ENCODE measurements at places on chromosomes 11 and 22.
A peak's percentile ranks its signal among the peaks of the same experiment; 100 is the strongest.

- DNase-seq, result no peak
Measured at GRCh38 chr11:27722117-27722952, 22.1 kb upstream of the BDNF start.

DNA sequence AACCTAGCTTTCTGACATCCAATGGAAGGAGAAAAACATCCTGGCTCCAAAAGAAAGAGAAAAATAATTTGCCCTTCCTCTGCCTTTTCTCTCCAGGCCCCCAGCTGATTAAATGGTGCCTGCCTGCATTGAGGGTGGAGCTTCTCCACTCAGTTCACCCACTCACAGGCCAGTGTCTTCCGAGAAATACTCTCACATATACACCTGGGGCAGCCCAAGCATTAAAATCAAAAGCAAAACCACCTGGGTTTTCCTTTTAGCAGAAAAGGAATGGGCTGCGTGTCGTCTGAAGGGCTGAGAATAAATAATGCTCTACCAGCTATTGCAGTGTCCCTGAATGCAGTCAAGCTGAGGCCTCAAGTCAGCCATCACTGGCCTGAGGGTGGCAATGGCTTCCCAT lies 1143.8 kb upstream of the TENM4 start:
- no peak for DNase-seq

DNA sequence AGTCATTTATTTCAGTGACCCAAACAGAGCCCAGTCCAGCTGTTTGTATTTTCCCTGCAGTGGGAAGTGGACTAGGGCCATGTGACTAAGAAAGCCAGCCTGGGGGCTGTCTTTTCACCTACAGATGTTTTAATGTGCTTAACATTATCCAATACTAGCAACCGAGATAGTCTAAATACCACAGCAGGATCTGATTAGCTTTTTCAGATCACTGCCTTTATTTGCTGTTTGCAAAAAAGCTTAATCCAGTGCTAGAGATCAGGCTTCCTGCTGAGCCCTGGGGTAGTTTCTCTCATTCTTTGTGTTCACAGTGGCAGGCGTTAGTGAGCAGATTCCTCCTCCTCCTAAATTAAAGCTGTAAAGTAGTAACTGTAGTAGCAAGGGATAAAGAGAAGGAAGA lies 35.0 kb downstream of the ZC3H12C start:
- no peak for DNase-seq

- peak; percentile 86 for DNase-seq
Measured at GRCh38 chr11:613369-613968, 2.3 kb downstream of the IRF7 start.

GRCh38 chr22:18000441-18001039 lies 23.8 kb downstream of the MICAL3 start:
- peak; percentile 67 for DNase-seq

DNA sequence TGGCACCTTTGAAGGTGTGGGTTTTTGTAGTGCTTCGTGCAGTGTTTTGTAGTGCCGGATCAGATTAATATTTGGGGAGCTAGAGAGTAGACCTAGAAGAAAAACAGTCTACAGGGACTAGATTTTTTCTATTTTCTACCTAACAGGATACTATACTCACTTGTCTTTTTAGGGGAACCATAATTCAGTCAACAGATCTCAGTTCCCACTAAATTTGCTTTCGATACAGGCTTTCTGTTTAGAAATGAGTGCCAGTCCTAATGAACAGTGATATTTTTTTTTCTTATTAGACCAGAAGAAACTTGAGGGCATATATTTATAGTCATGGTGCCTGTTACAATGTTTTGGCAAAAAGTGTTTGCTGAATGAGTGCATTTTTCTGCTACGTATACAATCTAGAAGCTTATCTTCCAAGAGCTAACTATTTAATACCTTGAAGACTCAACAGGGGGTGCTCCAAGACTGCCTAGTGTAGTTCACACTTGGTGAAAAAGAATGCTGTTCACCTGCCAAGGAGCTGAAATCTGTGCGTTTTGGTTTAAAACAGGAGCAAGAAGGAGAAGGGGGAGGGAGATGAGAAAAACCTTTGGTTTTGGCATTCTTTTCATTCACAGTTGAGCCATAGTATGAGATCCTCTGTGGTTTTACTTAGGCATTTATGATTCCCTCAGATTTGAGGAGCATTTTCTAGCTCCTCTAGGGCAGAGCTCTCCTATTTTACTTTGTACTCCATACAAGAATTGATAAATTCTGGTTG lies 44.9 kb upstream of the VSTM5 start:
- peak; percentile 91 for DNase-seq

GRCh38 chr22:23775779-23776375 lies 3.2 kb downstream of the MMP11 start:
- peak; percentile 49 for DNase-seq

DNA sequence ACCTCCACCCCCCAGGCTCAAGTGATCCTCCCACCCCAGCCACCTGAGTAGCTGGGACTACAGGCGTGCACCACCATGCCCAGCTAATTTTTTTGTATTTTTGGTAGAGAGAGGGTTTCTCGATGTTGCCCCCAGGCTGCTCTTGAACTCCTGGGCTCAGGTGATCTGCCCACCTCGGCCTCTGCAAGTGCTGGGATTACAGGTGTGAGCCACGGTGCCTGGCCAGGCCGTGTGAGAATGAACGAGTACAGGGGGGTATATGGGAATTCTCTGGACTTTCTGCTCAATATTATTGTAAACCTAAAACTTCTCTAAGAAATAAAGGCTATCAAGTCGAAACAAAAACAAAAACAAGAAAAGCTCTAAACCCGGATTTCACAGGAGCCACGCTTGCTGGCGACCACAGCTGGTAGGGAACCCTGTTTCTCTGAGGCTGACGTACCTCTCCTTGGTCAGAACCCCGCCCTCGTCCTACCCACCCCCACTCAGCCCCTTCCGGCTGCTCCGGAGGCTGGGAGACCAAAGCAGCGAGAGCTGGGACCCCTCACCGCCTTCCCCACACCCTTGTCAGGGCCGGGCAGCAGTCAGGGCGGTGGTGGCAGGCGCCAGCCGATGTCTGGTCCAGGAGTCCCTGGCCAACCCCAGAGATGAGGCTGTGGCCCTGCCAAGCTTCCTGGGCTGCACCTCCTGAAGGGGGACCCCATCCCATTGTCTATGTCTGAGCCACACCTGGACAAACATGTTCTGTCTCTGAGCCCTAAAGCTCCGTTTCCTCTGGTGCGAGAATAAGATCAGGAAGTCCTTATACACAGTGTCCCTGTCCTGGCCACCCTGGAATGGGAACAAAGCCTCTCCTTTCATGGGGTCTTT lies 52.1 kb downstream of the LINC01488 start:
- no peak for DNase-seq

DNA sequence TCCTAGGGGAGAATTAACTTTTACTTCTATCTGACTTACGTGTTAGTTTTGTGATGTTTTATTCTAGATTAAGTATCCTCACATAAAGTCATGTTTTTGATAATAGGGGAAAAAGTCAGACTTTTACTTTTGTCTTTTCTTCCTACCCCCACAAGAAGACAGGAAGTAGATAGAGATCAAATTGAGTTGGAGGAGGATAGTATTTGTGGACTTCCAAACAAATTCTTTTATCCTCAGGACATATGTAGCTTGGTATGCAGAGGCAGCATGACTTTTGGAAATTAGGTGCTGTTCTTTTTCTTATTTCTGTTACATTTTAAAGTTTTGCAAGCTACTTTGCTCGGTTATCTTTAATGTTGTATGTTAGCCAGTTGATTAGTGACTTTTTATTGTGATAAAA lies 61.4 kb downstream of the MTMR3 start:
- no peak for DNase-seq

DNA sequence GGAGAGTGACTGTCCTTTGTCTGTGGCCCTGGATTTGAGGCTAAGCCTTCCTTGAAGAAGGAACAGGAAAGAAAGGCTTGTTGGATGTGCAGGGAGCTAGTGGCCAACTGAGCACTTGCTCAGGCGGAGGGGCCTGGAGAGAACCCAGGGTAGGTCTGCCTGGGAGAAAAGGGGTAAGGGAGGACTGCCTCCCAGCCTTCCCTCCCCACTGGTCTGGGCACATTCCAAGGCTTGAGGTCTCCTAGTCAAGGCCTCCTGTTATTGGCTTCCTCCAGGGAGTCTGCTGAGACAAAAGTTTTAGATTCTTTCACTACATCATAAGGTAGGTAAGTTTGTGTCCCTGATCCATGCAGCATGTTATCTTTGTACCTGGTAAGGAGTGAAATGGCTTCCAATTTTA lies 15.2 kb downstream of the KCNQ1OT1 start:
- DNase-seq, result no peak

DNA sequence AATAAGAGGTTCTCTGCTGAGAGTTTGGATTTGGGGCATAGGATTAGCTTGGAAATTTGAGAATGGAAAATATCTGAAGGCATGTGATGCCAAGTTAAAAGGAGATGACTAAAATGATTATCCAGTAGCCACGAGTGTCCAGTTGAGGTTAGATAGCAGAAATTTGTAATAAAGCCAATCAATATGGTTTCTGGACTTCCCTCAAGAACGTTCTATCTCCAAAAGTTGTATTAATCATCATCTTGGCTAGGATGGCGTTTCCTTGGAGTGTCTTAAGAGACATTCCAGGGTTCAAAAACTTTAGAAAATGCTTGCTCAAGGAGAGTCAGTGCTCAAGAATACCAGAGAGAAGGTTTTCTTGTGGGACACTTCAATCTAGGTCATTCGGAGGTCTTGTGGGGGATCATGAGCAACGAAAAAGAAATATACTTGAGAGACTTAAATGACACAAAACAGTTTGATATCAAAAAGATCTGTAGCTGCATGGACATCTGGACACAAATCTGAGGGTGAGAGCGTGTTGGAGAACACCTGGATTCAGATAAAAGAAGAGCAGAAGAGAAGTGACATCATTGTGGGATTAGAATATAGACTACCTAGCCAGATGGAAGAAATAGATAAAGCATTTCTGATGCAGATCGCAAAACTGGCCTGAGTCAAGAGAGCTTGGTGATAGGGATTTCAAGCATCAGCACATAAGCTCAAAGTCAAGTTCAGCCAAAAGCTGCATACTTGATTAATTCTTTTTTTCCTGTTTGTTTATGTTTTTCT lies 97.7 kb downstream of the ARFGAP2 start:
- no peak for DNase-seq

GRCh38 chr22:25900880-25901279 lies 158.9 kb downstream of the MYO18B start:
- DNase-seq, result peak; percentile 72

GRCh38 chr11:114610984-114611944 lies 15.7 kb upstream of the NXPE4 start:
- DNase-seq, result no peak

- DNase-seq, result no peak
Measured at GRCh38 chr22:31275018-31275417, 17.3 kb downstream of the PIK3IP1 start.

DNA sequence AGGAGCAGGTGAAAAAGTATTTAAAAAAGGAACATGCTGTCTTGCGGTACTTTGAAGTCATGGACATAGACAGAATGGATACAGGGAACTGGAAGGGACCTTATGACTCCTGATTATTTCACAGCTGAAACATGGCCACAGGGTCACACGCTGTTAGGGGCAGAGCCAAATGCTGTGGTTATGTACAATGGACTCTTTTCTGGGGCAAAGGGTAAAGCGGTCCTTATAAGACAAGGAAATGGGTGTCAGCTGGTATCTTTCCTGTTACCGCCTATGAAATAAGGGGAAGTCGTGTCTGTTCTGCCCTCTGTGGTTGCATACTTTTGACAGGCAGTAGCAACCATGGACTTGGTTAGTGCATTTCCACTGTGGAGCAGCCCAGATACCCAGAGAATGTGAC lies 12.8 kb upstream of the ST14 start:
- no peak for DNase-seq

DNA sequence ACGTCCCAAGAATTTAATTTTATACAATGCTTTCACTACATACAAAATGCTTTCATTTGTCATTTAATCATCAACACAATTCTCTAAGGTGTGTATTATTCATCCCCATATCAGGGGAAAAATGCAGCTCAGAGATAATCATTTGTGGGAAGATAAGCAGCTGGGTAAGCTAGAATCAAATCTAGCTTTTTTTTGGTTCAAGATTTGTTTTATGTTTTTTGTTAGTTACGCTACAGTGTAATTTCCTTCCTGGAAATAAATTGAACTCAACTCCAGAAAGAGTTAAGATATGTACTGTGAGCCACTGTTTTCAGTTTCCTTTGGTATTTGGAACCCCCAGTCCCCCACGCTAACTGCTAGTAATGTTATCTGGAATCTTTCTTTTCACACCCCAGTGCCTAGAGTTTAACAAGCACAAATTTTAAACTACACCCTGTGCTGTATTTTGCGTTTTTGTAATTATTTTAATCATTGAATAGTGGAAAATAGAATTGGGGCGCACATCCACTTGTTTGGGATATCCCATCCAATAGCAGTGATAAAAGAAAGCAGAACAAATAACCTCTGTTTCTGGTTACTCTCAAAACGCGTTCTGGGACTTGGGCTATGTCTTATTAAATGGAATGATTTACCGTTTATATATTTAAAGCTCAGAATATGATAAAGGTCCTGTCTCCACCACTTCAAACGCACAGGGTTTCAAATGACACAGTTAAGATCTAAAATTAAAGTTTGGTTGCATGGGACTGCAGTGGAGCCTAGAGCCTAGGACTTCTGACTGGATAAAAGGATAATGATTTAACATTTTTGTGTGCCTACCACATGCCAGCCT lies 2.1 kb upstream of the HSPA8 start:
- DNase-seq, result peak; percentile 46

- DNase-seq, result no peak
Measured at GRCh38 chr11:77287136-77287535, 14.3 kb downstream of the GDPD4 start.

- DNase-seq, result no peak
Measured at GRCh38 chr11:44564166-44564565, 1.3 kb upstream of the CD82 start.

GRCh38 chr11:1401656-1402221 lies 12.0 kb downstream of the BRSK2 start:
- DNase-seq, result peak; percentile 85

Measured in Karpas-422 (cell line).